ENCODE measurements at places on chromosomes 7 and 10. TPM values are rescaled to one million over a fixed set of nuclear protein-coding genes. Genes with fewer than 3 reads are reported as not detected.

DNA sequence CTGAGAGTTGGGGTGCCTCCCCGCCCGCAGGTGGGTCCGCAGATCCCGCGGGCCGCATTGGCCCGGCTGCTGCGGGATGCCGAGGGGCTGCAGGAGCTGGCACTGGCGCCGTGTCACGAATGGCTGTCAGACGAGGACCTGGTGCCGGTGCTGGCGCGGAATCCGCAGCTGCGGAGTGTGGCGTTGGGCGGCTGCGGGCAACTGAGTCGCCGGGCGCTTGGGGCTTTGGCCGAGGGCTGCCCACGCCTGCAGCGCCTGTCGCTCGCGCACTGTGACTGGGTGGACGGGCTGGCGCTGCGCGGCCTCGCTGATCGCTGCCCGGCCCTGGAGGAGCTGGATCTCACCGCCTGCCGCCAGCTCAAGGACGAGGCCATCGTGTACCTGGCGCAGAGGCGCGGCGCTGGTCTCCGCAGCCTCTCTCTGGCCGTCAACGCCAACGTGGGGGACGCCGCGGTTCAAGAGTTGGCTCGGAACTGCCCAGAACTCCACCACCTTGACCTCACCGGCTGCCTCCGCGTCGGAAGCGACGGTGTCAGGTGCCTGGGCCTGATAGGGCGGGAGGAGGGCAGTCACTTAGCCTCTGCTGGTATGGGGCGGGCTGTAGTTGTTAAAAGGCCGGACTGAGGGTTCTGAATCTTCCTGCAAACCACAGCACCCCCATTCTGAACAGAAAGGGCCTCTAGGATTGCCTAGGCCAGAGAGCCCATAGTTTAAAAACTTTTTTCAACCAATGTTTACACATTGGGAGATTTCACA is 1.3 kb downstream of the FBXL15 start:
- no peak for DNase-seq

The CCDC3 gene
- total RNA-seq: 0.21 TPM

GRCh38 chr10:69180525-69181204 is 631 bp downstream of the SUPV3L1 start:
- DNase-seq: peak; percentile 45

- DNase-seq: peak; percentile 33
These were observed 1.5 kb upstream of the LRRC4 start for GRCh38 chr7:128032605-128033235.

The PSD gene
- 2.4 TPM for total RNA-seq

DNA sequence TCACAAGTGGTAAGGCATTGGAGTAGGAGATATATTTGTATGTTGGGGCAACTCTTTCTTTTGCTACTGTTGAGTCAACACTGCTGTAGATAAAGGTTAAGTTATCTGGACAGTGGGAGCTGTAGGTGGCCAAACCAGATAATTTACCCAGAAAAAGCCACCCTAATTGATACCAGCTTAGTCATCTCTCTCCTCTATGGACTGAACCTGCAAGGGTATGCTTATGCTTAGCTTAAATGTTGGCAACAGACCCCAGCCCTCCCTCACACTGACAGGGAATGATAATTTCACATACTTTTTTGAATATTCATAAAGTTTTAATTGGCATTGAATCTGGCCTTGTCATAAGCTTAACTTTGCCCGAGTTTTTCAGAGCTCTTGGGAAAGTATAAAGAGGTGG is 66.3 kb downstream of the CREB5 start:
- DNase-seq: no peak

GRCh38 chr10:114905450-114905849 is 32.5 kb upstream of the TRUB1 start:
- no peak for DNase-seq

The UTF1 gene
- total RNA-seq: not detected

DNA sequence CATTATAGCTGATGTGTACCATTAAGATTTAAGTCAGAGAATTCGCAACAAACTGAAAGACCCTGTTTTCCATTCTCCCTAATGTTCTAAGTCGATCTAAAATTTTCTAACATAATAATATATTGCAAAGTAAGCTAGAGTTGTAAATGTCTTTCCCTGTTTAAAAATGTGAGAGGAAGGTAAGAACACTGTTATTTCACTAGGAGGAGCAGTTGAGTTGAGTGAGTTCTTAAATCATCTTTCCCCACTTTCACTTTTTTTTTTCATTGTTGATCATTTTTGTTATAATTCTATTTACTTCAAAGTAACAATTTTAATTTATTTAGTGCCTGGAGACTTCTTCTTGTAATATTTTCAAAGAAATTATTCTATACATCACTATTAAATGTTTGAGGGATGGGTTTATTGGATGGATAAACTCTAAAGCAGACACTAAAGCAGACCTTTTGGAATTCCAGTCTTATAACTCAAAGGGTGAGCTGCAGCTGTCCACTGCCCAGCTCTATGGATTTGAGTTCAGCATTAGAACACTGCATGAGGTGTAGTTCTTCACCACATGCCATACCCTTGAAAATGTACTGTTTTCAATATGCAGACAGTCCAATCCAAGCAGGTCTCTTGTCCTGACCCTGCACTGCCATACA is 181.3 kb upstream of the FZD1 start:
- DNase-seq: no peak

DNA sequence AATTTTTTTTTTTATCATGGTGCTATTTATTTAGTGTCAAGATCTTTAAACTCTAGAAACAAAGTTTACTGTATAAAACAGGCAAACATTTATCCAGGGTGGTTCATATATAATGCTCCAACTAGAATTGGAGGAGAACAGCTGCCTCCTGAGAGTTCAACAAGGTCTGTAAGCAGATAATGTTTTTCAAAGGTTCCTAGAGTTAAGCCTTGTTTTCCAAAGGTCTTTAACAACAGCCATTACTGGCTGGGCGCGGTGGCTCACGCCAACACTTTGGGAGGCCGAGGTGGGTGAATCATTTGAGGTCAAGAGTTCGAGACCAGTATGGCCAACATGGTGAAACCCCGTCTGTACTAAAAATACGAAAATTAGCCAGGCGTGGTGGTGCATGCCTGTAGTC is 316.7 kb downstream of the CCDC3 start:
- DNase-seq: no peak

DNA sequence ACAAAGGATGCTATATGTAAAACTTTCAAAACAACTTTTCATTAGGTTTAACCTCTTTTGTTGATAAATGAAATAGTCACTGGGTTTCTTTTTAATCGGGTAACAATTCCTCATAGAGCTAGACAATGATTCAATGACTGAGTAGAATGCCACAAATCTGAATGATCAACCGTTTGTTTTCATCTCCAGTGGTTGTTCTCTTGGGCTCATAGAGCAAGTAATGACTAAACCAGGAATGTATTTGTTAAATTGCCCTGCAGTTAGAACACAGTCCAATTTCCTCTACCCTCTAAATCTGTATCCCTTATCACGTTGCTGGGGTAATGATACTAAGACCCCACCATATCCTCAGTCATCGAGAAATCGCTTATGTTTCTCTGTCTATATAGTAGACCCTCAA is 40.0 kb downstream of the CNNM1 start:
- DNase-seq: no peak

DNA sequence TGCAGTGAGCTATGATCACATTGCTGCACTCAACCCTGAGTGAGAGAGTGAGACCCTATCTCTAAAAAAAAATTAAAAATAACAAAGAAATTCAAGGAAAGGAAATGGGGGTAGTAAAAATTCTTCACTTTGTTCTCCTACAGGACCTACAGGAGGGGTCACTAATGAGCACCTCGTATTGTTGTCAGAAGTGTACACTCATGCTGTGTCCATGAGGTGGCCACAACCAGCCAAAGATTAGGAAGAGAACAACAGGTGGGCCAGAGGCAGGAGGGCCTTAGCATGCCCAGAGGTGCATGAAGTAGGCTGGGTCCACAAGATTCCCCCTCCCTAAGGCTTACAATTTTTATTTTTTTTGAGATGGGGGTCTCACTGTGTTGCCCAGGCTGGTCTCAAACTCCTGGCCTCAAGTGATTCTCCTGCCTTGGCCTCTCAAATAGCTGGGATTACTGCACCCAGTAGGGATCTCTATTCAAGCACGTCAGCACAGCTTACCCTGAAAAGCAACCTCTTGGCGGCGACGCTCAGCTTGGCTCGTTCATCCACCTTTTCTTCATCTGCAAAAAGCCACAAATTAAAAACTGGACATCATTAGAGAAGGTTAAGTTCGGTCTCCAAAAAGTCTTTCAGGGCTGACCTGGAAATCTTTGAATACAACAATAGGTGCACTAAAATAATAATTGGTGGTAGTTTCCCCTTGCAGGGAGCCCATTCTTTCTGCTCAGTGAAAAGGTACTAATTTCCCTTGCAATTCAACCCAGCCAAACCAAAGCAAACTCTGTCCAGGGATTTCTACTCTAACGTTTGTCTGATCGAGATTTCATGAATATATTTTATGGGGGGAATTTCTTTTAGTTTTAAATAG is 104.4 kb downstream of the SVIL start:
- DNase-seq: no peak

- no peak for DNase-seq
These were observed 251.9 kb upstream of the KCND2 start for GRCh38 chr7:120021085-120021484.

DNA sequence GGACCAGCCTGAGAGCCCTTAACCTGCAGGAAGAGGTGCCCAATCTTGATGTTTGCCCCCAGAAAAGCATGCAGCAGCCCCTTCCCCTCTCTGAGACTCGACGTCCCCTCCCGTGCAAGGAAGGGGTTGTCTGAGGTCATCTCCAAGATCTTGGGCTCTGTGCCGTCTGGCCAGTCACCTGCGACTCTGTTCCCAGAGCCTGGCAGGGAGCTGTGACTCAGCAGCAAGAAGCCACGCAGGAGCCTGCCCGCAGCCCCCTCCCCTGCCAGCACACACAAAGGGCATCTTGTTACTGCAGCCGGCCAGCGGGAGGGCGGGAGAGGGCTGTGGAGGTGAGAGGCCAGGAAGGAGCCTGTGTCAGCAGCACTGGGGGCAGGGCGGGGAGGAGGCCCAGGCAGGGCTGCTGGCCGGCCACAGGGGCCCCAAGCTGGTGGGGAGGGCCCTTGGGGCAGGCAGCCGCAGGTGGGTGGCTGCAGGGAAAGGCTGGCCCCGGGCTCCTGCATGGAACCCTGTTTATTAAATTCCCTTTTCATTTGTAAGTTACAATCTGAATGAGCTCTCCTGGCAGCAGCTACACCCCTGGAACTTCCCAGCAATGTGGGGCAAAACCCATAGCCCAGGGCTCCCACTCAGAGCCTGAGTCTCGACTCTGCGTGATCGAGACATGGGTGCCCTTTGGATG is 103.7 kb upstream of the ZMIZ1 start:
- no peak for DNase-seq

GRCh38 chr10:12875100-12875499 is 126.4 kb downstream of the CCDC3 start:
- DNase-seq: no peak

DNA sequence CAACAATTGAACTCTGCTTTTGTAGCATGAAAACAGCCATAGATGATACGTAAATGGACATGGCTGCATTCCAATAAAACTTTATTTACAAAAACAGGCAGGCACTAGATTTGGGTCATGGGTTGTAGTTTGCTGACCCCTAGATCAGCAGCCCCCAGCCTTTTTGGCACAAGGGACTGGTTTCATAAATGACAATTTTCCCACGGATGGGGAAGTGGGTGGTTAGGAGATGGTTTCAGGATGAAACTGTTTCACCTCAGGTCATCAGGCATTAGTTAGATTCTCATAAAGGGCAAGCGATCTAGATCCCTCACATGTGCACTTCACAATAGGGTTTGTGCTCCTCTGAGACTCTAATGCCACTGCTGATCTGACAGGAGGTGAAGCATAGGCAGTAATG is 16.5 kb upstream of the ANK3 start:
- DNase-seq: no peak
